ENCODE measurements at places on chromosomes 3 and 15. TPM values are rescaled to one million over a fixed set of nuclear protein-coding genes. Genes with fewer than 3 reads are reported as not detected.

DNA sequence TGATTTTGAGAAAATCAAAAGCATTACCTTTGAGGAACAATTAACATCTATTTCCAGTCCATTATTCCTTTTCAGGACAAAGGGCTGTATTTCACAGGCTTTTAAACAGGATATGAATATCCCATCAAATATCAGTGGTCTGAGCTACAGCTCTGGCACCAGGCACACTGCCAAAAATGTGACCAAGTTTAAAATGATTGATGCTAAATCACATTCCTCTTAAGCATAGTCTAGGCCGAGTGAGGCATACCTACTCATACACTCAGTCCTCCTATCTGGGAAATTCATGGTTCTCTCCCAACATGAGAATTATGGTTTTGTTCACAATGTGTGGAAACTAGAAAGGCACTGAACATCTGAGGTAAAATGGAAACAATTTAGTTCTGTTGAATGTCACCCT, 683.5 kb downstream of the TUSC7 start:
- DNase-seq, result peak; percentile 34

SPINT1 gene
- polyA plus RNA-seq, result 0.16 TPM

ZIC4 gene
- not detected for polyA plus RNA-seq

RPL39L gene
- polyA plus RNA-seq, result 16.8 TPM

GRCh38 chr3:65200310-65200970, 512.6 kb upstream of the ADAMTS9 start:
- DNase-seq, result no peak

- peak; percentile 43 for DNase-seq
These were observed 21.4 kb downstream of the CCDC191 start for GRCh38 chr3:114034787-114035545.

DNA sequence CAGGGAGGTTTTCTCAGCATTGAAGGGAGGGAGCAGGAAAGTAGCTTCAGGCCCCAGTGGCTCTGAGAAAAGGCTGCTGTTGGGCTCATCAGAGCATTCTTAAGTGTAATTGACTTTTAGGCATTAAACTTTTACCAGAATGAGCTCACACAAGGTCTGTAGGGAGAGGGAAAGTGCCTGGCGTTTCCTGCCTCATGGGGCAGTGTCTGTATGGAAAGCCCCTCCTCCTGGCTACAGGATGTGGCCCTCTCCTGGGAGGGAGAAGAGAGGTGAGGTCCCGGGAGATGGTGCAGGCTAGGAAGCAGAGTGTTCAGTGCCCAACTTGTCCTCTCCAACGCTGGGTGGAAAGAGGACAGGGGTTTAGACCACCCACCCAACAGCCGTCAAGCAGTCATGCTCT, 21.3 kb upstream of the SCN10A start:
- DNase-seq, result no peak

STRA6 gene
- polyA plus RNA-seq, result not detected

DNA sequence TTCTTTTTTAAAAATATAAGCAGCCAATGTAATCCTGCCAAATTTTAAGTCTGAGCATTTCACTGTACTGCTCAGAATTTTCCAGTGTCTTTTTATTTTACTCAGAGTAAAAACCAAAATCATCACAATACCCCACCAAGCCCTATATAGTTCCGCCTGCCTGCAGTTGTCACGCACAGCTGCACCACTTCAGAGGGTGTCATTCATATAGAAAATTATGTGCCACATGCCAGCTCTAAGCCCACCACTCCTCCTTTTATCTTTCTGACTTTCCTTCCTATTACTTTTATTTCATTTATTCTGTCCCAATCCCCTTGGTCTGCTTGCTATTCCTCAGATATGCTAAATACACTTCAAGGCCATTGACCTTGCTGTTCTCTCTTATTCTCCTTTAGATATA, 233.1 kb upstream of the DPPA4 start:
- no peak for DNase-seq

DNA sequence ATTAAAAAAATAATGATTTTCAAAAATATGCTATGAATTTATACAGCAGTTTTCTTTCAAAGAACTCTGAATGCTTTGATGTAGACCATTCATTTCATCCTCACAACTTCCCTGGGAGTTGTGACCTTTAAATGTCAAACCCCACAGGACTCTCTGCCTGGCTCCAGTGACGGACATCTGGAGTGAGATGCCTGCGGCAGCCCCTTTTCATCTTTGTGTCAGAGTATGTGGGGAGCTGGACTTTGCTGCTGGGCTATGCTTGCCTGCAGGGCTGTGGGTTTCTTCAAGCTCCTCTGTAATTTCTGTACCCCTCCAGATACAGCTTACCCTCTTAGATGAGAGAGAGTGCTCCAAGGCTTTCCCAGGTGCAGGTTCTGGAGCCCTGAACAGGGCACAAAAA, 70.6 kb upstream of the RASGRP1 start:
- no peak for DNase-seq

- DNase-seq, result no peak
These were observed 262.5 kb upstream of the TGFBR2 start for GRCh38 chr3:30343861-30344260.

DNA sequence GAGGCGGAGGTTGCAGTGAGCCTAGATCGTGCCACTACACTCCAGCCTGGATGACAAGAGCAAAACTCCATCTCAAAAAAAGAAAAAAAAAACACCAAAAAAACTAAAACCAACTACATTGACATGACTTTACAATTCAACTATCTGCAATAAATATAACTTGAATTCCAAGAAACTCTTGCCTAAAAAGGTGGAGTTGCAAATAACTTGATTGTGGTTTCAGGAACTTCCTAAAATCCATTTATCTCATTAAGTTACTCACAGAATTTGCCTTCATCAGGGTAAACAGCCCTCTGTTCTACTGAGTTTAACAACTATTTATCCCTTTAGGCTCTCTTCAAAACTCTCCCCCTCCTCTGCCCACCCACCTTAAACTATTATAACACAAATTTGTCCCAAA, 2.7 kb upstream of the MAPK6 start:
- DNase-seq, result no peak

USP19 gene
- polyA plus RNA-seq, result 23.3 TPM

- no peak for DNase-seq
These were observed 173.9 kb downstream of the PYDC2 start for GRCh38 chr3:191634902-191635301.

DNA sequence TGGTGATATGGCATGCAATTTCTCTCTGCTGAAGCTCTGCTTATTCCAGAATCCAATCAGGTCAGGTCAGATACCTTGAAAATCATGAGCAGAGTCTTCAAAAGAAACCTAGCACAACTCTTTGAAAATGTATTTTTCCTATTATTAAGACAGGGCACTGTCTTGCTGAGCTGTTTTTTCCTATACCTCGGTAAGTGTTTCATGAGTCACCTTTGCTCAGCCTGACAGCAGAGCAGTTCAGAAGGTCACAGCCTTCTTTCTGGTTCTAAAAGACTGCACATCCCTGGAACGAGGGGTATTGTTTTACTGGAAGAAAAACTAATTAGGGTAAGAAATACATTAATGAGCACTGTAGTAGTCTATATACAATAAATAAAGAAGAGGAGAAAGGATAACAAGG, 422.0 kb downstream of the SOX2 start:
- no peak for DNase-seq

DNA sequence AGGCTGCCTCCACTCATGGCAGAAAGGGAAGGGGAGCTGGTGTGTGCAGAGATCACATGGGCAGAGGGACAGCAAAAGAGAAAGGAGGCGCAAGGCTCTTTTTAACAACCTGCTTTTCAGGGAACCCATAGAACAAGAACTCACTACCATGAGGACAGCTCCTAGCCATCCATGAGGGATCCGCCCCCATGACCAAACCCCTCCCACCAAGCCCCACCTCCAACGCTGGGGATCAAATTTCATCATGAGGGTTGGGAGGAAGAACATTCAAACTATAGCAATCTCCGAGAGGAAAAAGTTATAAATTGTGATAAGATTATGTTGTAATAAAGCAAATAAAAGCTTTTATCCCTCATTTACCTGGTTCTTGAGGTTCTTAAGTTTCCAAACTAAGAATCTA, 84.7 kb upstream of the LMCD1 start:
- peak; percentile 22 for DNase-seq

IGF1R gene
- 14.6 TPM for polyA plus RNA-seq

GRCh38 chr3:152038490-152038889, 165.0 kb downstream of the SUCNR1 start:
- no peak for DNase-seq

DNA sequence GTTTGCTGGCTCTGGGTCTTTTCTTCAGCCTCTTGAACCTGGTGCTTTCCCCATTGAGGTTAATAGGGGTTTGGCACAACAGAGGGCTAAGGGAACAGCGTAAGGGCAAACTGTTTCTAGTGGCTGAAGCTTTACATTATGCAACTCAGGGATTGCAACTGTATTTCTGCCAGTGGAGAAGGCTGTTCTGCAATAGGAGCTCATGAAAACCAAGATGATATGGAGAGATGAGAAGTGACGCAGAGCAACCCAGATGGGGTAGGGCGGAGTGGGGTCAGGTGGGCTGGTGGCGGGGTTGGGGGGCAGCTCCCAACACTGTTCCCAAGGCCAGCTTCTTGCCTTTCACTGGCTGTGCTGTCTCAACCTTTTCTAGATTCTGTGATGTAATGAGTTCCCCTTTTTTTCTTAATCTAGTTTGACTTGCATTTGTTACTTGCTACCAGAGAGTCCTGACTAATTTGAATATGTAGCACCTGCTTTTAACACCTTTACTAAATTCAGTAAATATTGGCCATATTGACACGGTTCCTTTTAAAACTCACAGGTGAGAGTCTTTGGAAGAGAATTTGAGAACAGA, 7.2 kb downstream of the GXYLT2 start:
- no peak for DNase-seq

- no peak for DNase-seq
These were observed 15.4 kb upstream of the KPNA1 start for GRCh38 chr3:122530164-122530563.

DNA sequence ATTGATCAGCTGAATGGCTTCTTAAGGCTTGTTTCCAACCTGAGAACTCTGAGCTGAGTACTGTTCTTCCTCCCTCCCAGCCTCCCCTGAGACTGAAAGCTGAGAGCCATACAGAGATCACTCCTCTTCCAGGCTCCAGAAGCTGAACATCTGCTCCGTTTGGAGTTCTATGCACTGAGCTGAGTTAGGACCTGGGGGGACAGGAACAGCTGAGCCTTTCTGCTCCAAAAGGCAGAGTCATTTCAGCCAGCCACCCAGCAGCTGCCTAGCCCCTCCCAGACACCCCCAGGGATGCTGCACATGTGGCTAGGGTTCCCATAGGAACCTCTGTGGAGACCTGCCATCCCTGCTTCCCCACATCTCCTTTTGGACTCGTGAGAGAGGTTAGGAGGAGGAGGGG, 64.2 kb upstream of the GLCE start:
- DNase-seq, result no peak

- peak; percentile 65 for DNase-seq
These were observed 24.3 kb upstream of the CP start for GRCh38 chr3:149245738-149246451.

- peak; percentile 82 for DNase-seq
These were observed 27.6 kb upstream of the ANKDD1A start for GRCh38 chr15:64883997-64884511.

- peak; percentile 31 for DNase-seq
These were observed 85.6 kb upstream of the ABHD17C start for GRCh38 chr15:80609512-80609946.

DNA sequence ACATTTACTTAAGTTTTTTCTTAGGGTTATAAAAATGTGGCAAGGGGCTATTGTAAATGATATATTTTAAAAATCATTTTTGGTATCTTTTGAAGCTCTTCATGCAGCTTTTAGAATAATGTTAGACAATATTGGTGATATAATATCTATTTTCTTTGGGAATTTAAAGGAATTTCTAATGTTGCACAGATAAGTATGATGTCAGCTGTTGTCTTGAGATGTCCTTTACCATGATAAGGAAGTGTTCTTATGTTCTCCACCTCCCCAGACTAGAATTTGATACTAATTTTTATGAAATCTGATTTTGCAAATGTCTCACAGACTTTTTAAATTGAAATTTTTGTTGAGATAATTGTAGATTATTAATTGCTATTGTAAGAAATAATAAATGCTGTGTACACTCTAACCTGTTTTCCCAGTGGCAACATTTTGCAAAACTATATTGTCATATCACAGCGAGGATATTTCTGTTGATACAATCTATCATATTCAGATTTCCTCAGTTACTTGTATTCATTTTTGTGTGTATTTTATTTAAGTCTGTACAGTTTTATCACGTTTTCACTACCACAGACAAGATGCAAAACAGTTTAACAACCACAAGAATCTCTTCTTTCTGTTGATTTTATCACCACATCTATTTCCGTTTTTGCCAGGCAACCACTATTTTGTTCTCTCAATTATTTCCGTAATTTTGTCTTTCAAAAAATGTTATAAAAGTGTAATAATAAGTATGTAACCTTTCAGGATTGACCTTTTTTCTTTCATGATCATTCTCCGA, 55.4 kb downstream of the SPRED1 start:
- no peak for DNase-seq

SEMA3G gene
- 0.02 TPM for polyA plus RNA-seq

DNA sequence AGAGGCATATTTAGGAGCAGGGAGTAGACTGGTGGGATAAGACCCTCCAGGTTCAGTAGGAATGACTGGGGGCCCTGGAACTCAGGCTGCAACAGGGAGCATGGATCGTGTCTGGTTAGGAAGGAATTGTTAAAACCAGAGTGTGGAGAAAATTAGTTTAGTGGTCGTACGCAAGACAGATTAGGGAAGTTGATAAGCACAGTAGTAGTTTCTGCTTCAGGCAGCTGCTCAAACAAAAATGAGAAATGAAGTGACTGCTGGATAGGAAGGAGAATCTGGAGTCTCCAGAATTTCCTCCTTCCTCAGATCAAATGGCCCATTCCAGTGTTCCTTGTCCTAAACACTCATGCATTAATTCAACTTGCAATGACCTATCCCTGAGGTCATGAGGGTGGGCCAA, 11.2 kb downstream of the MYD88 start:
- DNase-seq, result no peak

DNA sequence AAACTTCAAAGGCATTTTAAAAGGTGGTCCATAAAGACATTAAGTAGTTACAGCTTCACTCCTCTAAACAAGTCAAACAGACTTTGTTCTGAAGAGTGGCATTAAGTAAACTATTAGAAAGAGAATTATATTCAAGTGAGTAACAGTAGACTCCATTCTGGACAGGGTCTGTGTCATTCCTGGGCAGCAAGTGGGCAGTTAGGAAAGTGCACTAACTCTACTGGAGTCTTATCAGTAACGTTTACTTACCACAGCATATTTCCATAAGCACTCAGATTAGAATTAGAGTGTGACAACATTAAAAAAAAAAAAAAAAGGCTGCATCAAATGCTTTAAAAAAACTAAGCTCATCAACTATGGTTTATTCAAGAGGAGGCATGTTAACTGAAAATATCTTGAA, 10.6 kb downstream of the UBR1 start:
- peak; percentile 24 for DNase-seq

- peak; percentile 5 for DNase-seq
These were observed 95.6 kb downstream of the ECT2 start for GRCh38 chr3:172846103-172846561.

- DNase-seq, result no peak
These were observed 26.8 kb upstream of the CHRM5 start for GRCh38 chr15:33941279-33942063.

RRP9 gene
- 20.5 TPM for polyA plus RNA-seq

- DNase-seq, result no peak
These were observed 604.7 kb upstream of the EPHA6 start for GRCh38 chr3:96209699-96210098.
